NCI-H1930 (cell line): ENCODE measurements at places on chromosomes 13 and 19.

- DNase-seq: no peak
Observed at GRCh38 chr19:29837448-29837981, 25.7 kb downstream of the CCNE1 start.

- DNase-seq: no peak
Observed at GRCh38 chr19:18167975-18168645, 5.5 kb upstream of the IFI30 start.

- DNase-seq: no peak
Observed at GRCh38 chr19:35164418-35164817, 9.9 kb downstream of the FXYD5 start.

GRCh38 chr13:64289702-64290101, 2874.1 kb upstream of the PCDH20 start:
- no peak for DNase-seq

- no peak for DNase-seq
Observed at GRCh38 chr19:18762125-18763023, 28.7 kb downstream of the COMP start.

DNA sequence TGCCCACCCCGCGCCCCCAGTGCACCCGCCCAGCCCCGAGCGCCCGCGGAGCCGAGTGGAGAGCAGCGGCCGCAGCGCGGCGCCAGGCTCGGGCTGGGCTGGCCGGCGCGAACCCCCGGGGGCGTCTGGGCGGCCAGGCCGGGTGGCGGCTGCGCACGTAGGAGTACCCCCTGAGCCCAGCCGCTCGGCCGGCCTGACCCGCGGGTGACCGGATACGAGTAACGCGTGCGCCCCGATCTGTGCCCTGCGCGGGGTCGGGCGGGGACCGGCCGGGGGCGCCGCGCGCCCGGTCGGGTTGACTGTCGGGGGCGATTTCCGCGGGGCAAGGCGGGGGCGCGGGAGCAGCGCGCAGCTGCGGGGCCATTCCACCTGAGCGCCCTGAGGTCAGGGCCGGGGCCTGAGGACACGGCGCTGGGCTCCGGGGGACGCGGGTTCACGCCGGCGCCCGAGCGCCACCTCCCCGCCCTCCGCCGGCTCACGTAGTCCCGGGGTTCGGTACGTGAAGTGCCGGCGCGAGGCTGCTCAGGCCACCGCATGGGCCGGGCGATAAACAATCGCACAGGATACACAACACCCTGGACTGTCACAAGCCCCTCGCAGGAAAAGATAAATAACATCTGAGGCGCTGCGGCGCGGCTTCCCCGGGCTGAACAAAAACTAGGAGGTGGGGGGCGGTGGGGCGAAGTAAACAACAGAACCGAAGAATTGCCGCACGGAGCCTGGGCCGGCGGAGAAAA, 37.6 kb upstream of the FLT1 start:
- peak; percentile 30 for DNase-seq

DNA sequence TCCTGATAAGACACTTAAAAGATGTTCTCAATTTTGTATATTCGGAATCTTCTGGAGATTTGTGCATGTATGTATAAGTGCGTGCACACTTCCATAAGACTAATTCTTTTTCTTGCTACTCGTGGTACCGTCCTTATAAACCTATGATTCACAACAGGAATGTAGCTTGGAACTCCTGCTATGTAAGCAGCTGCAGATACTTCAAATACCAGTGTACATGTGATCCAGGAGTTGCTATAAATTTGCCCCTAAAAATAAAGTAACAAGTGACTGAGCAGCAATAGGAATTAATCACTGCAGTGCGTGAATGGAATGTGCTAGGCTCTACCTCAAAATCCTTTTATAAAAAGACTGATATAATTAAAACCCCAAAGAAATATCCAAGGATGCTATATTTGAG, 214.9 kb downstream of the KLF5 start:
- DNase-seq: no peak

- peak; percentile 8 for DNase-seq
Observed at GRCh38 chr13:78604782-78605611, 1.6 kb upstream of the POU4F1 start.
